ENCODE measurements at places on chromosomes 6 and 20.

DNA sequence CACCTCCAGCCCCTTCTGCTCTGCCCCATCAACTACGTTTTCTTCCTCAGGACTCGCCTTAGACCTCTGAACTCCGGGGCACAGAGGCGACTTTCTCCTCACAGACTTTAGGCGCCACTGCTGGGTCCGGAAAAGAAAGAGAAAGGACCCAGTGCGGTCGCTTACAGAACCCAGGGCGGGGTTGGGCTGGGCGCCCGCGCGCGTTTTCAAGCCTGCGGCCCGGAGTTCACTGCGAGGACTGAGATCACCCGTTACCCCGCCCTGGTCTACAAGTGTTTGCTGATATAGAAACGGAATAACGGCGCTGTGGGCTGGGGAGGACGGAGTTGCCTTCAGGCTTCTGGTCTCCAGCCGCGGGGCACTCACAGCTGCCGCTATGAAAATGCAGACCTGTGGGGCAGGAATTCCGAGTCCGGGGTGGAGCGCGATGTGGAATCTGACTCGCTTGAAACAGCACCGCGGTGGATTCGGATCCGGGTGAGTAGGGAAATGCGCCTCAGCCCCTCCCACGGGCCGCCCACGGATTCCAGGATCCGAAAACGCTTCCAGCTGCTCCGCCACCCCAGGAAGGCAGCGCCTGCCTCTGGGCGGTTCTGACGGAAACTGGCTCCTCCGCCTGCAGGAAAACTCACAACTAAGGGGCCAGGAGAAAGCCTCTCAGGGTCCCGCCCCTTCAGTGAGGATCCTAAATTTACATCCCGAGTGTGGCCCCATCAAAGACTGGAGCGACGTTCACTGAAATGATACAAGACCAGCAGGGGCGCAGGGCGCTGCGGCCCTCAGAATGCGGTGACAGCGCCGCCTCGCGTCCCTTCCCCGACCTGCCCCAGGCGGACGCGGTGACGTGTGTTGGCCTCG, 29.4 kb downstream of the HLA-F start:
- peak; percentile 92 for DNase-seq

GRCh38 chr6:117034547-117034946, 157.5 kb downstream of the RFX6 start:
- DNase-seq: no peak

DNA sequence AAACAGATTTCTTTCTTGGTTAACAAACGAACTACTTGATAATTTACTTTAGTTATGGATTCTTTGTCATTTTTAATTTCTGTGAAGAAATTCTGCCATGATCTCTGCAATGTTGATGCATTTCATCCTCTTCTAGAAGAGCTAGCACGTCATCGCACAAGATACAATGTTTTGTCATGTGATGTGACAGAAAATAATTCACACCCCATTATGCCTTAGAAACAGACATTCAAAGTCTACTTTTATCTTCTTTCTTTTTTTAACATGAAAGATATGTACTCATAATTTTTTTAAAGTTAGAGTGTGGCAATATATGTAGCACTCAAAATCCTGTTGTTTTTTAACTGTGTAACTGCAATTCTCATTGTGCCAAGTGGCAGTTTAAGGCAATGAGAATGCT, 39.6 kb upstream of the NELFCD start:
- no peak for DNase-seq

- DNase-seq: no peak
These were observed 40.2 kb downstream of the HBS1L start for GRCh38 chr6:135014353-135014832.

GRCh38 chr6:133752129-133752528, 136.8 kb upstream of the TCF21 start:
- no peak for DNase-seq

DNA sequence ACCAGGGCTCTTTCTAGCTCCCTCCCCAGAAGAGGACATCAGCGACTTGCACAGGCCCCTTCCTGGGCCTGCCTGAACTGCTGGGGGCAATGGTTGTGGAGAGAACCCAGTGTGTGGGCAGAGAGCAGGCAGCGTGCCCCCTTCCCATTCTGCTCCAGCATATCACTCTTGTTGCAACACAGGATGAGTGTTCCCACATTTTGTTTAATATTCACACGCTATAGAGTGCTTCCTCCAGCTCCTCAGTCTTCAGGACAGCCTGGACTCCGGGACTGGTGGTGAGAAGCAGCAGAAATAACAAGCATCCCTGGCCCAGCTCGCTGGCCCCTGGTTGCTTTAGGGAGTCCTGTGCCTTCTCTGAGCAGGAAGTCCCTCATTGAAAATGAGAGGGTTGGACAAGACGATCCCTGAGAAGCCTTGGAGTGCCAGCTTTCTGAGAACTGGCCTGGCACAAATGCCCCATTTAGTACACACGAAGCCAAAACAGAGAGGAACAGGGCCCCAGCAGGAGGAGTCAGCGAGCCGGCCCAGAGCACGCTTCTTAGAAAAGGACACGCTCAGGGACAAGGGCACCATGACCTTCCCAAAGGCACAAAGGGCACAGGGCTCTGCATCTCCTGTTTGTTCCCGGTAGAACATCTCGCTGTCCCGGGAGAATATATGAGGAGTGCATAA, 84.2 kb upstream of the FOXC1 start:
- no peak for DNase-seq

DNA sequence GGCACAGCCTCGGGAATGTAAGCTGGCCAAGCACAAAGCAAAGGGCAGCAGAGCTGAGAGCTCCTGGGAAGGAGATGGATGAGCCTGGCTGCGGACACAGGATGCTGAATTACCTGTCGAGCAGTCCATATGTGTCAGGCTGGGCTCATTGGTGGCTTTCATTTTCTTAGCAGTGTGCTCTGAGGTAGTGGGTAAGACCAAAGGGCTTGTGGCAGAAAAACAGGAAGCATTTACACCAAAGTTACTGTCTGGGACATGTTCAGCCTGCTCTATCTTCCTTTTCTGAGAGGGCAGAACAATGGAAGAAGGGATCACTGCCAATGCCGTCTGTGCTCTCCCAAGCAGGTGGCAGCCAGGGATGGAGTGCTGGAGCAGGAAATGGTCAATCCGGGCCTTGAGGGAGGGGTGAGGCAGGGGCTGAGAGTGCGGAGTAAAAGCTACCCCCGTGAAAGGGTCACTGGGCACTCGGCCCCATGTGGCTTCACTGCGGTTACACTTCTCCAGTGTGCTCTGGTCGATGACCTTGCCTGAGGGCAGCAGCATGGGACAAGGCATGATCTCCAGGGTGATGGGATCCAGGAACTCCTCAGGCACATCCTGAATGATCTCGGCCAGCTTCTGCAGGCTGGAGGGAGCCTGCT, 36.9 kb upstream of the AVP start:
- DNase-seq: no peak

DNA sequence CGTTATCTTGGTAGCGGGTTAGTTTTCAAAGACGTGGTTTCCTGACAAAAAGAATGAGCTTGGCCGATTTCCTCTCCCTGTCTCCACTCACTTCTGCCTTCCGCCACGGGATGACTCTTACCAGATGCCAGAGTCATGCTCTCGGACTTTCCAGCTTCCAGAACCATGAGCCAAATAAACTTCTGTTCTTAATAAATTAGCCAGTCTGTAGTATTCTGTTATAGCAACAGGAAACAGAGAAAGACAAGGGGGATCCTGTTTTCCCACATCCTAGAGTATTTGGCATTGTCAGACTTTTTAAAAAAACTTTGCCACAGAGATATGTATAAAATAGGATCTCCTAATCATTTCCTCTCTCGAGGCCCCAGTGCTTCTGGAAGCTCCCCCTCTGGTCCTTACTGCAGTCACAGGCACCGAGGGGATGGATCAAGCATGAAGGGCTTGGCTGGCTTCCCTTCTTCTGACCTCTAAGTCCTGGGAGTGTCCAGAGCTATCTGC, 84.9 kb upstream of the NAA20 start:
- peak; percentile 52 for DNase-seq

DNA sequence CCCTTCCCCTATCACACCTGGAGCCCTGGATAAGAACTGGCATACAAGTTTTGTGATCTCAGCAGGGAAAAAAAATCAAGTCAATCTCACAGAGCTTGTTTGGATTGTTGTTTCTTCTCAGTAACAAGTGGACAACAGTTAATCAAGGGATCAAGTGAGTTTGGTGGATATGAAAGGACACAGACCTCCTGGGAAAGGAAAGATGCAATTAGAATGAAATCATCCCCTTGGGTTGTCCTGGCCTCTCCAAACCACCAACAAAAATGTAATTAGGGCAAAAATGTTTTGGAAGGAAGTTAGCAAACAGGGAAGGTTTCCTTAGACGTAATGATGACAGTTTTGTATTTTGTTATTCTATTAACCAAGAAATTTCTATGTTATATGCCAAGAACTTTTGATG, 99.1 kb upstream of the PRDM1 start:
- no peak for DNase-seq

GRCh38 chr6:15076565-15076964, 169.3 kb upstream of the JARID2 start:
- no peak for DNase-seq

DNA sequence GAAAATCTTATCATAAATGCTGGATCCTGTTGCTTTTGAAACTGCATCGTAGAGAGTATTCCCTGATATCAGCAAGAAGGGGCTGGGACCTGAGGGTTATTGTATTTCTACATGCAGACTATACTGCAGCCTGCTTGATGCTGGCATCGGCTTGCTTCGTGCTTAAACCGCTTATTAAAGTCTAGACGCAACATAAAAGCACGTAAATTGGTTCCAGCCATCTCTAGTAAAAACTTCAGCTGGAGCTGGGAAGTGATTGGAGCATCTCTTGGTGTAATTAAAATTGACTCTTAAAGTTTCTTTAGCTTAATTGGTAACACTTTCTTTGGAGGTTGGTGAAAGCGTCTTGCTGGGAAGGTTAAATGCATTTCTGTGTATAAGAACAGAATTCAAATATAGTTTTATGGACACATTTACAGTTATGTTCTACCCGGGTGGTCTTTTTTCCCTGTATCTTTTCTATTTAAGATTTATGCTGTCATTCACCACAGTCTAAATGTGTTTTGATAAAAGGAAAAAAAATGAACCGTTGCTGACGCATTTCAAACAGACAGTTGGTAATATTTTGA, 139.0 kb upstream of the JAG1 start:
- DNase-seq: no peak

DNA sequence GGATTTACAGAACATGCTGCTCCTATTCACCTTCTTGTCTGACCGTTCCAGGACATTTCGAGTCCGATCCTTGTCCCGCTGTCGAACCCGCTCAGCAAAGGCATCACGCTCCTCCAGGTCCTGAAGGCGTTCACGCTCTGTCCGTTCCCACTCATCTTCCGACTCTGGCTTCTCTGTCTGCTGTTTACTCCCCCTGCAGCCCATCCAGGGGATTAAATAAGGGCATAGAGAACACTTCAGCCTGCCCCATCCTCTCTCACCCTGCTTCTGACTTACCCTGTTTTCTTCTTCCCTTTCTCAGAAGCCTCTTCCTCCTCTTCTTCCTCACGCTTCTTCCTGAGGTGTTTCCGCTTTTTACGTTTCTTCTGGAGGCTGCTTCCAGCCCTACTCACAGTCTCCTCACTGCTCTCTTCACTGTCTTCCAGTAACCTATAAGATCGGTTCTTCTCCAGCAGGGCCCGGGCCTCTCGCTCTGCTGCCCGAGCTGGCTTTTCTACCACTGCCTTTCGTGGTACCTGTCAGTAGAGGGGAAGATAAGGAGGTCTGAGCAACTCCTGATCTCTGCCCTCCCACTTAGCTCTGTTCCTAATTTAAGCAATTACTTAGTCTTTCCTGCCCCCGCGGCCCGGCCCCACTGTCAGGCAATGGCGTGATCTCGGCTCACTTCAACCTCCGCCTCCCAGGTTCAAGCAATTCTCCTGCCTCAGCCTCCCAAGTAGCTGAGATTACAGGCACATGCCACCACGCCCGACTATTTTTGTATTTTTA, 1.9 kb downstream of the DHX16 start:
- DNase-seq: no peak

GRCh38 chr6:138643210-138643609, 130.4 kb upstream of the CCDC28A start:
- no peak for DNase-seq

DNA sequence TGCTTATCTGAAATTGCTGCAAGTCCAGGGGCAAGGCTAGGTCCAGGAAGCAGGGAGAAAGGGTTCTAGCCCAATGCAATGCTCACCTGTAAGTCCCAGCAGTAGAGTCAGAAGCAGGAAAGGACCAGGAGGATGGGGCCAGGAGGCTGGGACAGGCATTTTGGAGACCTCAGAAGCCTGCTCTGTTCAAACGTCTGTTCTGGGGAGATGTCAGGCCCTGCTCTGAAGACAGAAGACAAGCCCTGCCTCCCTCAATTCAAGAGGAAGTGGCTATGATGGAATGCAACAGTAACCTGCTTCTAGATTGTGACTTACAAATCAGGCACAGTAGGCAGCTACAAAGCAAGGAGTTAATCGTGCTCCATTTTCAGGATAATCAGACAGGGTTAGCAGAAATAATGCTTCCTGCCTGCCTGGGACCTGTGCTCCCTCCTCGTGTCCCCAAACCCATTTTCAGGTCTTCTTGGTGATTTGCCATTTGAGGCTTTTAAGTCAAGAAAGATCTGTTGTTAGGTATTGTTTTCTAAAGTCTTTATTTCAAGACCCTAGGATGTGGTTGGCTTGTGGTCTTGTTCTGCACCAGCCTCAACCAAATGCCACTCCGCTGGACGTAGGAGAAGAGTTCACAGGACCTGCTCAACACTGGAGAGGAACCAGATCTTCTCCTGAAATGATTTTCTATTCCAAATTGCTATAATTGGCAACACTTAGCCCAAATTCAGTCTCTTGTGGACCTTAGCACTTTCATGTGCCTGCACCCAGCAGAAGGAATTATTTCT, at the start of gene SIRPG:
Gene SIRPG, minus strand, starts transcription at position 224 of the 779 bp plus-strand sequence. Its CDS starts 65 bp downstream, at position 159.
- no peak for DNase-seq

GRCh38 chr20:41862476-41862875, 244.3 kb upstream of the CHD6 start:
- no peak for DNase-seq

- DNase-seq: no peak
These were observed 95.6 kb upstream of the ANKEF1 start for GRCh38 chr20:9939231-9939630.

DNA sequence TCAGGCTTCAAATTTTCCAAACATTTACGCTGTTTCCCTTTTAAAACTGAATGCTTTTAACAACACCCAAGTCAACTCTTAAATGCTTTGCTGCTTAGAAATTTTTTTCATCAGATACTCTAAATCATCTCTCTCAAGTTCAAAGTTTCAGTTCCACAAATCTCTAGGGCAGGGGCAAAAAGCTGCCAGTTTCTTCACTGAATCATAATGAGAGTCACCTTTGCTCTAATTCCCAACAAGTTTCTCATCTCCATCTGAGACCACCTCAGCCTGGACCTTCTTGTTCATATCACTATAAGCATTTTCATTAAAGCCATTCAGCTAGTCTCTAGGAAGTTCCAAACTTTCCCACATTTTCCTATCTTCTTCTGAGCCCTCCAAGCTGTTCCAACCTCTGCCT, 69.1 kb downstream of the RNF217 start:
- no peak for DNase-seq

DNA sequence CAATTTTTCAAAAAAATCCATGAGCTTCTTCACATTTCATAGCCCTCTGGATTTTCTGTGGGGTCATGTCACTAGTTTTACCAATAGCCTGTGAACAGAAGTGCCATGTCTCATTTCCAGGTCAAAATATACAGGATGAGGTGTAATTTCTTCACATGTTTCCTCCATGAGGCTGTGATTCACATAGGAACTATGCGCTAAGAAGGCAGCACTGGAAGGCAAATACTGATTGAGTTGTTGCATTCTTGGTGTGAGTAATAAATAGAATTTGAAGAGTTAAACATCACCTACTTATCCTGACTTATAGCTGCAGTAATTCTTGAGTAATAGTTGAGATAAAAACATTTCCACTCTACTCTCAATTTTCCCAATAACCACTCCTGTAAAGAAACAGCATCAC, 442.3 kb downstream of the HAO1 start:
- no peak for DNase-seq
